ENCODE measurements at places on chromosomes 11 and 22.

DNA sequence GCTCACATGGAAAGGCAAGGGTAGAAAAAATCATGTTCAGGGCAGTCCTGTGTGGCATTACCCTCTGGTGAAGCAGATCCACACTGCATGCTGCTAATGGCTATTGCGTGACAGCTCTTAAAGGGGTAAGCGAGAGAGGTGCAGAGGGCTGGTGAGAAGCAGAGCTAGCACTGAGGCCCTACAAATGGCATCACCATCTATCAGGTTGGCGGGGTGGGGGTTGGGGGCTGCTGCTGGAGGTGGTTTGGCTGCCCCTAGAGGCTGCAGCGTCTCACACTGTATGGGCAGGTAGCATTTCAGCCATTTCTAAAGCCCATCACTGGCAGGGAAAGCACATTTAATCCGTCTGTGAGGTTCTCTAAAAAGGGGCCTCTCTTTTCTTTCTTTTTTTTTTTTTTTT lies 16.9 kb upstream of the TMA7B start:
- DNase-seq = no peak

- no peak for DNase-seq
Measured at GRCh38 chr11:121450401-121450800, 1.7 kb upstream of the SORL1 start.

- DNase-seq = no peak
Measured at GRCh38 chr22:24265734-24266133, 4.9 kb upstream of the SPECC1L start.

GRCh38 chr11:38315151-38315550 lies 1717.1 kb upstream of the RAG2 start:
- DNase-seq = no peak

- no peak for DNase-seq
Measured at GRCh38 chr11:85748455-85748891, 62.5 kb downstream of the SYTL2 start.

DNA sequence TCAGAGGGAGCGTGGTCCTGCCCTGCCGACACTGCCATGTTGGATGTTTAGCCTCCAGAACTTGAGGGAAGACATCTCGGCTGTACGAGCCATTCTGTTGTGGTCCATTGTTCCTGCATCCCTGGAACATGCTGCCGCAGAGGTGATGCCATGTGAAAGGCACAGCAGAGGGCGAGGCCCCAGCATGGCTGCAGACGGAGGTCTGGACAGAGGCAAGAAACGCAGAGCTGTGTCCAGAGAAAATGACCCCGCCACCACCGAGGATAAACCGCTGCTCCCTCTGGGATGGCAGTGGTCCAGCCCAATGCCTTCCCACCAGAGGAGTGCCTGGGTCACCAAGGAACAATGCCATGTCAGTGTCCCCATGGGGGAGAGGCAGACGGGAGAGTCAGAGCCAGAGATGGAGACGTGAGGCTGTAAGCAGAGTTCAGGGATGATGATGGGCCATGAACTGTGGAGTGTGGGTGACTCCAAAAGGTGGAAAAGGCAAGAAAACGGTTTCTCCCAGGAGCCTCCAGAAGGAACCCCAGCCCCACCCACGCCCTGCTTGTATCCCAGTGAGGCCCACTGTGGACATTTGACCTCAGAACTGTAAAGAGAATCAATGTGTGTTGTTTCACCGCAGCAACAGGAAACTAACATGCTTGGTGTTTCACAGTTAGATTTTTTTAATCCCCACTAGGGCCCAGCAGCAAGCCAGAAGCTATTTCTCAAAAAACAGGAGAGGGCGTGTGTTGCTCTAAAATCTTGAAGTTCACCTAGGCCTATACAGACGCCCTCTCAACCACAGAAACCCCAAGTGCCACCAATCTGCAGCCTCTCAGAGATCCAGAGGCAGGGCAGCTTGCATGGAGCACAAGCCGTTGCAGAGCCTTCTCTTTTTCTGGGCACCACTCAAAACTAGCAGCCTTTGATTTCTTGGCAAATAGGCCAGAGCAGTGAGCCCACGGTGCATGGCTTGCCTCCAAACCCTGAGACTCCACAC lies 1422.9 kb downstream of the TBC1D22A start:
- DNase-seq = no peak

DNA sequence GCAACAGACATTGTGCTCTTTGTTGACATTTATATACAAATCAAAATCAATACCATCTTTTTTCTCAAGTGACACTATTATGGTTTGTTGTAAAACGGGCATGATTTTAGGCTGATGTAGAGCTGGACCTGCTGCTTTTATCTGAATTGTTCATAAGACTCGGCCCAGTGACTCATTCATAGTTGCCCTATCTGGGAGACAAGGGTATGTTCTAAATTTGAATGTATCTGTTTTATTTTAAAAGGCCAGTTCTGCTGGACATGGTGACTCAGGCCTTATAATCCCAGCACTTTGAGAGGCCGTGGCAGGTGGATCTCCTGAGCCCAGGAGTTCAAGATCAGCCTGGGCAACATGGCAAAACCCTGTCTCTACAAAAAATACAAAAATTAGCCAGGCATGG lies 39.3 kb downstream of the CEP295 start:
- no peak for DNase-seq

GRCh38 chr11:28584992-28585391 lies 476.8 kb downstream of the METTL15 start:
- no peak for DNase-seq

DNA sequence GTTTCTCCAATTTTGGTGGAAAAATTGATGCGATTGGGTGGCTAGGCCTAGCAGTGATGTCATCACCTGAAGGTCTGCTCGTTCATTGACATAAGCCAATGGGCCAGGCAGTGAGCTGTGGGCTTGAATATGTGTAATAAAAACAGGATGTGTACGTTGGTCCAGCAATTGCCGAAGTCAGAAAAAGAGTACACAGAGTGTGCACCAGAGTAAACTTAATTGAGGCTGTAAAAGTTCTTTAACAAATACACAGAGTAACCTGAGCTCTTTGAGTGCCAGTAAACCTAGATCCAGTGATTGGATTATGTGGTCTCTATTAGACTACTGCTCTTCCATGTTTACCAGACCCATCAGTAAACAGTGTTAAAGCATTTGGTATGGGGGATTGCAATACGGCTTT lies 13.0 kb upstream of the GLYATL1 start:
- no peak for DNase-seq

- DNase-seq = no peak
Measured at GRCh38 chr22:37226087-37226486, 13.8 kb upstream of the SSTR3 start.

DNA sequence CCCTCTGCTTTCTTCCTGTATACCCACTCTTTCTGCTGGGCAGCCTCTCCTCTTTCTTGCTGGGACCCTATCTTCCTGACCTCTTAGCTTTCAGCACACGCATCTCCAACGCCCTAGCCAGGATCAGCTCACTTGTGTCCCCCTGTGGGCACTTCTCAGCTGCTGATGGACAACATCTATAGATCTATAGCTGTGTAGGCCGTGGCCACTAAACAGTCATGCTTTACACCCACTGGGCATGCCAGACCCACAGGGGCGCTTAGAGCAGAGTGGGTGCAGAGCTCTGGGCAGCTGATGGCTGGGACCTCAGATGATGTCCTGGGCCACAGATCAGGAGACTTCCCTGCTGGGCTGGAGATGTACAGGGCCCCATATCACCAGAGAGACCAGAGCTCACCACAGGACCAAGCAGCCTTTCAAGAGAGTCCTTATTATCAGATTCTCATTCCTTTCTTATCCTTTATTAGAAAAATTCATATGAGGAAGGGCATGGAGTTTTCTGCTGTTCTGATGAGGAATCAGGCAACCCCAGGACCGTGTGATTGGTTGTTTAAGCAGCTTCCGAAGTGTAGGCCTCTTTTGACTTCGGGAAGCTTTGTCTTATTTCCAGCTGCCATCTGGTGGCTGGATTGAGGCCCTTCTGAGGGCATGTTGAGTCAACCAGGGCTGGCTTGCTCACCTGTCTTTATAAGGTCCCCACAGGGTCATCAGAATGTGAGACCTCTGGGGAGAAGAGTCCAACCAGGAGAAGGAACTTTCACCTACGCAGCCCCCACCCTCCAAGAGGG lies 60.5 kb downstream of the OSBP2 start:
- peak; percentile 47 for DNase-seq

- DNase-seq = no peak
Measured at GRCh38 chr11:84420271-84420670, 1134.1 kb upstream of the CCDC90B start.

DNA sequence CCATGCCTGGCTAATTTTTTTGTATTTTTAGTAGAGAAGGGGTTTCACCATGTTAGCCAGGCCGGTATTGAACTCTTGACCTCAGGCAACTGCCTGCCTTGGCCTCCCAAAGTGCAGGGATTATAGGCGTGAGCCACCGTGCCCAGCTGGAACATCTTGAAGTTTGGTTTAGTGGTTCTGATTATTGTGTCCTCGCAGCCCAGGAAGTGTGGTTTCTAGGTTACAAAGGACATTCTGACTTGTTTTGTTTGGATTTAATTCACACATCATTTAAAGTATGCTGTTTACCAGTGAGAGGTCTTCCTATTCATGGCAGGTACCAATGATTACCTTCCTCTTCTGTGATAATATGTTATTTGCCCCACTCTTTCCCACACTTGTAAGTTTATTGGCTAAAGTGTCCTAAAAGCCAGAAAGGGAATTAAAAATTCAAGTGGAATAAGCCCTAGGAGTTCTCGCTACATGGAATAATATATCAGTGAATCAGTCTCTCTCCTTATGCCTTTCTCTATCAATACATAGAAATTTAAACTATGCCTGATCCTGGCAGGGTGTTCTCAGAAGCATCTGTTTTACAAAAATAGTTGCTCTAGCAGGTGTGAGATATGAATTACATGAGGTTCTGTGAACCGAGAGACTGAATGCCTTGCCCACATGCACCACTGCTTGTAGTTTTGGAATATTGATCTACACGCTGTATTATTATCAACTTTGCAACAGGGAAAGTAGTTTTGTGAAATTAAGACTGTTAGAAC lies 263.1 kb downstream of the DDX10 start:
- DNase-seq = no peak

- DNase-seq = no peak
Measured at GRCh38 chr11:119809346-119809745, 80.3 kb upstream of the NECTIN1 start.

GRCh38 chr11:122179961-122180834 lies 64.2 kb upstream of the BLID start:
- no peak for DNase-seq

GRCh38 chr11:44899959-44900358 lies 50.7 kb downstream of the TP53I11 start:
- peak; percentile 20 for DNase-seq

DNA sequence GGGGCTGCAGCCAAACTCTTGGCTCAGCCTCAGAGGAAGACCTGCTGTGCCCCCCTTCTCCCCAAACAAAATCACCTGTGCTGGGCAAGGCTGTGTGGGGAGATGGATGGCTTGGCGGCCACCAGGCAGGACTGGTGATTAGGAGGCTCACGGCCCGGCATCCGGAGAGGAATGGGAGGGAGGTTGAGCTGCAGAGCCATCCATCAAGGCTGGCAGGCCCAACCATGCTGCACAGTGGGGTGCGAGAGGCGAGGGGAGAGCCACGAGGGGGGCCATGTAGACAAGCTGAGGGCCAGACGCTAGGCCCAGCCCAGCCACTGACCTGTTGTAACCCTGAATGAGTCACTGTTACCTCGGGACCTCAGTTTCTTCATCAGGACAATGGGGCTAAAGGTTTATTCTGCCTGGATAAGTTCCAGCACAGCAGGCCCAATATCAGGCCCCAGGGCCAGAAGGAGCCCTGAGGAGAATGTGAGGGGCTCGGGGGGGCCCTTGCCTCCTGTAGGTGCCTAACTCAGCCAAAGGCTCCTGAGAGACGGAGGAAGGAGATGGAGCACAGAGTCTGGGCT lies 18.2 kb downstream of the PDE2A start:
- DNase-seq = no peak

- DNase-seq = no peak
Measured at GRCh38 chr22:33747576-33748180, 172.6 kb downstream of the LARGE1 start.

GRCh38 chr22:44424867-44425693 lies 73.0 kb downstream of the RTL6 start:
- DNase-seq = no peak

DNA sequence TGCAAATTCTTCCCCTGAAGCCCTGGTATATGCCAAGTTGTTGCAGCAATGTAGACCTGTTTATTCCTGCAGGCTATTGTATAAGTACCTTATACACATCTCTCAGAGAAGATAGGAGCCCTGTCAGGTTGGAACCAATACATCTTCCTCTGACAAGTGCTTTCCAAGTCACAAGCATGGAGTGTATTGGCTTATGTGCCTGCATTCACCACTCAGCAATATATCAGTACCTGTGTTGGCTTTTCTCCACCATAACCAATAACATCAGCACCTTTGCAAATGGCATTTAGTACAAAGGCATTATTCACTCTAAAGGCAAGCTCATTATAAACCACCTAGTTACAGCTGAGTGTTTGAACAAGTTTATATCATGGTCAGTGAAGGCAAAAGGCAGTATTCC lies 611.7 kb upstream of the CNTN5 start:
- DNase-seq = no peak

- DNase-seq = no peak
Measured at GRCh38 chr11:71558996-71559395, 6.4 kb upstream of the KRTAP5-10 start.

GRCh38 chr11:119991022-119991404 lies 146.9 kb downstream of the TRIM29 start:
- no peak for DNase-seq

DNA sequence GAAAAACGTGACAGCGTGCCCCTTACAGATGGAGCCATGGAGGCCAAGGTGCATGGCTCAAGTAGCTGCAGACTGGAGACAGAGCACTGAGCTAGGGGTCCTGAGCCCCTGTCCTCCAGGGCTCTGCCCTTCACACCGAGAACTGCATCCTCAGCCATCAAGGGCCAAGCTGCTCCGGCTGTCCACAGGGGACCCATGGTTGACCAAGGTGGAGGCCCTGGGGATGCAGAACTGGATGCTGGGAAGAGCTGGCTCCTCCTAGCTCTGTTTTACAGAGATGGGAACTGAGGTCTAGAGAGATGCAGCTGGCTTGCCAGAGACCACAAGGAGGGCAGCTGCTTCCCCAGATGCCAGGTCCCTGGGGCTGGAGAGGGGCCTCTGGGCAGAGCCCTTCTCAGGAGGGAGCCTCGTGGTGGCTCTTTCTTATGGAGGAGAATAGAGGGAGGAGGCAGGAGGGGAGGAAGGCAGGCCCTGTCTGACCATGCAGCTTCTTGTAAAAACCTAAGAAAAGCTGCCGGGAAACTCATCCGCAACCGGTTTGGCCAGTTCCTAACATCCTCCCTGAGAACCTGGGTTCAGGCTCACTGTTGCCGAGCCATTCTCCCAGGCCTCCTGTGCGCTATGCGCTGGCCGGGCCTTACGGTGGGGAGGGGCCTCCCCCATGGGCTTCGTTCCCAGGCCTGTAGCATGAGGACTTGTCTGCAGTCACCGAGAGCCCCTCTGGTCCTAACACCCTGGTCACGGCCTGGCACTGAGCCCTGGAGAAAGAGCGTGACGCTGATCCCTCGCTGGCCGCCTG lies 80.6 kb downstream of the WNT7B start:
- DNase-seq = no peak

DNA sequence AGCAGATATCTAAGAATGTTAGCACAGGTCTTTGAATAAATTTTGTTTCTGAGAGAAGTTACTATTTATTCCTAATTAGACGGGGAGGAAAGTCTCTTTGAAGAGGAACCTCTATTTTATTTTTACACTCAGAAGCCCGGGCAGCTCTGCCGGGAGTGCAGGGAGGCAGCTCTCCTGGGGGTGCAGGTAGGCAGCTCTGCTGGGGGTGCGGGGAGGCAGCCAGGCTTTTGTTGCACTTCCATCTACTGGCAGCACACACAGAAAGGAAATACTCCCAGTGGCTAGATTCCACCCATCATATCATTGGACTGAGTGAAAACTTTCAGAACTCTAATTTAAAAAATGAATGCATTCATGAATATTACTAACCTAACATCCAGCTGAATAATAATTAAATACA lies 24.6 kb downstream of the OR10A6 start:
- DNase-seq = no peak

Data from stimulated activated CD4-positive, alpha-beta T cell treated with anti-CD3 and anti-CD28 coated beads, Interleukin-4, amount 100 ng/mL, for 4 hours (primary cell).